ENCODE measurements at places on chromosomes 13 and 19.
A peak's percentile ranks its signal among the peaks of the same experiment; 100 is the strongest.

- DNase-seq: peak; percentile 67
These were observed 22.1 kb downstream of the ACTN4 start for GRCh38 chr19:38669552-38669951.

DNA sequence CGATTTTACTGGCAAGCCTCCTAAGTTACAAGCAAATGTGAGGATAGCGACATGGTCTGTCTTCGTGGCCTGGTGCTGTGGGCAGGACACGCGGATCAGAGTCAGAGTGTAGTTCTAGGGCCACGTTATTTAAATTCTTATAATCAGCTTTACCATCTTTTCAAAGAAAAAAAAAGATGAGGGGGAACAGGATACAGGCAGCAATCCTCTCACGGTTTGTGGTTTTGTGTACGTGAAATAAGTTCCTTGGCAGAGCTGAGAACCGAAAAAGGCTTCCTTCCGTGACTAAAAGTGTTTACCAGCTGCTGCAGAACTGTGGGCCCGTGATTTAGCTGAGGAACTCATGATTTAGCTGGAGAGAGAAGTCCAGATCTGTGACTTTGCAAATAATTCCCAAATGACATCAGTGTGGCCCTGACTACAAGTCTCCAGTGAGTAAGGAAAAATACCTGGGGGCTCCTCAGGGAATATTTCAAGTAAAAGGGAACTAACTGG is 27.2 kb downstream of the RCBTB2 start:
- peak; percentile 61 for DNase-seq

- no peak for DNase-seq
These were observed 116.2 kb upstream of the ZNF536 start for GRCh38 chr19:30255791-30256495.

GRCh38 chr13:113374511-113375175 is 10.7 kb upstream of the GRTP1 start:
- DNase-seq: no peak

- no peak for DNase-seq
These were observed 35.3 kb downstream of the DACH1 start for GRCh38 chr13:71831716-71832115.

DNA sequence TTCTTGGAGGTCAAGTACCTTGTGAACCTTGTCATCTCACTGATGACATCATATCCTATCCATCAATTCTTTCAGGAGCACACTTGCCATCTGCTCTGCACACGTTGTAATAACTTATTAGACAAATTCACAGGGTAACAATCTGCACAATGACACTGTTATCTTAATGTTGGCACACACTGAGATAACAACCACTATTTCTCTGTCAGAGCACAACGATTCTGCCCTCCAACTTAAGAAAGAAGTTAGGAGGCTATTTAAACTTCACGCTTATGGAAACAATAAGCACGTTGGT is 351.3 kb downstream of the DACH1 start:
- no peak for DNase-seq

- DNase-seq: no peak
These were observed 69.1 kb downstream of the SIAH3 start for GRCh38 chr13:45782327-45783045.

GRCh38 chr13:23687614-23688013 is 117.4 kb downstream of the TNFRSF19 start:
- DNase-seq: no peak
